Heart left ventricle (tissue), 16 donors: ENCODE measurements at places on chromosomes 3 and 15. TPM values are rescaled to one million over a fixed set of nuclear protein-coding genes. Genes with fewer than 3 reads are reported as not detected.
A peak's percentile ranks its signal among the peaks of the same experiment; 100 is the strongest.

The PLSCR5 gene
- not detected for total RNA-seq

The GASK1A gene
- total RNA-seq: 1.3 TPM

The GRM2 gene
- total RNA-seq: 0.59 TPM

GRCh38 chr3:194379231-194379630, 9.7 kb upstream of the LRRC15 start:
- no peak for DNase-seq

- no peak for DNase-seq
These were observed 188.3 kb upstream of the CNTN4 start for GRCh38 chr3:1910322-1910721.

DNA sequence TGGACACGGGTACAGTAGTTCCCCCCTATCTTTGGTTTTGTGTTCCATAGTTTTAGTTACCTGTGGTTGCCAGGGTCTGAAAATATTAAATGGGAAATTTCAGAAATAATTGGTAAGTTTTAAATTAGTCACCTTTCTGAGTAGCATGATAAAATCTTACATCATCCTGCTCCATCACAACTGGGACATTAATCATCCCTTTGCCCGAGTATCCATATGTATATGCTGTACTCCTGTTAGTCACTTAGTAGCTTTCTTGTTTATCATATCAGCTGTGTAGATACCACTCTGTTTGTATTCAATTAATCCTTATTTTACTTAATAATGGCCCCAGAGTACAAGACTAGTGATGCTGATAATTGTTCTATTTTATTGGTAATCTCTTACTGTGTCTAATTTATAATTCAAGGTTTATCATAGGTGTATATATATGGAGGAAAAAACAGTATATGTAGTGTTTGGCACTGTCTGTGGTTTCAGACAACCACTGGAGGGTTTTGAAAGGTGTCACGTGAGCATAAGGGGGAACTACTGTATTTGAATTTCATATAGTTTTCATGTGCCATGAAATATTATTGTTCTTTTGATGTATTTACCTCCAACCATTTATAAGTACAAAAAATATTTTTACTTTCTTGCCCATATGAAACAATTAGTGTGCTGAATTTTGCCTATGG, 41.4 kb downstream of the CTDSPL2 start:
- DNase-seq: no peak

DNA sequence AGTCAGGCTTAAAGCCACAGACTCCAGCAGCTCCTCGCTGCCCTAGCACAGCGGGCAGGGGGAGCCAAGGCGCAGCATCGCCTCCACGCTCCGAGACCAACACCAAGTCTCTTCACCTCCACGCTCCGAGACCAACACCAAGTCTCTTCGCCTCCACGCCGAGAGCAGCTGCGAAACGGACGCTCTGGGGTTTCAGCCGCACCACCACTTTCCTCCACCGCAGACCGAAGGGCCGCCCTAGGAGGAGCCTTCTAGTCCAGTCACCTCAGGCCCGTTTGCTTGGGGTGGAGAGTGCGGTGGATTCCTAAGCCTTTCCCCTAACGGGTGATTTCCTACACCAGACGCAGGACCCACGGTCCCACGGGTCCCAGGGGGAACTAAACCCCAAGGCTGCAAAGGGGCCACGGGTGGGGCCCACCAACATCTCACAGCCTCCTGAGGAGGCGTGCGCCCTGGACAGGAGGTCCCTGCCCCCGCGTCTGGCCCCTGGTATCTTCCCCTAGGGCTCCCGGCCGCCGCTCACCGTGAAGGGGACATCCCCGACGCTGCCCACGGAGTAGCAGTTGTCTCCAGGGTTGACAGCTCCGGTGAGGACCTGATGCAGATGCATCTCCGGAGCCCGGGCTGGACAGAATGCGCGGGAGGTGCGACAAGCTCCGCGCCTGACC, 501 bp downstream of the DMXL2 start:
- peak; percentile 32 for DNase-seq

GRCh38 chr3:167148136-167148535, 232.0 kb downstream of the ZBBX start:
- DNase-seq: no peak

- no peak for DNase-seq
These were observed 400.4 kb upstream of the THBS1 start for GRCh38 chr15:39180483-39180933.

DNA sequence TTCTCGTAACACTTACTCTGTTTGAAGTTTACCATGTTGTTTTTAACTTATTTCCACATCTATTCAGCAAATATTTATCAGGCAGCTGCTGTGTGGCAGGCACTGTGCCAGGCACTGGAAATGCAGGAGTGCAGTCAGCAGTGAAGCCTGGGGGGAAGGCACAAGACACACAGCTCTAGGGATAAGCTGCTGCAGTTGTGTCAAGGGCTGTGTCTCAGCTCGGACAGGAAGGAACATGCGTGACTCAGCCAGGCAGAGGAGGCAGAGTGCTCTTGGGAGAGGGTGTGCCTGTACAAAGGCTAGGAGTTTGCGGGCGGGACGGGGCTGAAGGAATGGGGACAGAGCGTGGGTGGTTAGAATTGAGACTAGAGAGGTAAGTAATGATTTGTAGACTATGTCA, 24.7 kb downstream of the LYSMD4 start:
- DNase-seq: peak; percentile 77

DNA sequence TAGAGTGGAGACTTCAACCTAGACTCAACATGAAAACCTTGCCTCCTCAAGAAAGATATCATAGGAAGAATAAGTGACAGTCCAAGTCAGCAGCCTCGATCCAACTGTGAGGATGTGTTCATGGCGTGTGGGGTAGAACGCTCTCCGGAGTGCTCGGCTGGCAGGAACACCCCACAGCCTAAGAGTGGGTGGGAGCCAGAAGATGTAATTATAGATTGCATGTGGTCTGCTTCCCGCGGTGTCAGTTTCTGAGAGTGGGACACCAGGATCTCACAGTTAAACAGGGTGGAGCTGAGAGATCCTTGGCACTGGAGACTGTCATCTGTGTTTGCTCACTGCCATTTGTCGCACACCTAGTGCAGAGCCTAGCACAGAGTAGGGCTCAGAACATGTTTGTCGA, 158.0 kb downstream of the CTNNB1 start:
- no peak for DNase-seq

- no peak for DNase-seq
These were observed 34.2 kb downstream of the CPN2 start for GRCh38 chr3:194316918-194317317.

DNA sequence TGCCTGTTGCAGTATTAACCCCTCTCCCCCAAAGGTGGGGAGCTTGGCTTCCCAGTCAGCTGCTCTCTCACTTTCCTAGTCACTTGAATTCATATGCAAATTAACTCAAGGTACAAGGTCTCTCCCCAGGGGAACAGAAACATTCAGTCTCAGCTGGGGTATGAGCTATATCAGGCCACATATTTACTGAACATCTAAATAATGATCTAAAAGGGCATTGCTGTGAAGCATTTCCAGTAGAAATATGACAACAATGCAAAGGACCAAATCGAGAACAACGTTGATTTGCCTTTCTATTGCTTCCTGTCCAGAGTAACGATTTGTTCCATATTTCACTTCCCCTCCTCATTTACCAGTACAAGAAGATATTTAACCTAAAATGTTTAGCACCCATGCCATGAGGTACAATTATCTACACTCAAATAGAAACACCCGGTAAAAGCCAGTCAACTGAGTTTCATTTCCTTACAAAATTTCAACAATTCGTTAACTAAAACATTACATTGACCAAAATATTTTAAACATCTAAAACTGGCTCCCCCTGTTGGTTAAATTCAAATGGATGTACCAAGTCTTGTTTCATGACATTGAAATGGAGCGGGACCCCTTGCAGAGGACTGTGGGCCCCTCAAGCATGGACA, 36.5 kb upstream of the KLHL6 start:
- no peak for DNase-seq

GRCh38 chr3:116863270-116863770, 153.7 kb downstream of the TUSC7 start:
- DNase-seq: no peak

DNA sequence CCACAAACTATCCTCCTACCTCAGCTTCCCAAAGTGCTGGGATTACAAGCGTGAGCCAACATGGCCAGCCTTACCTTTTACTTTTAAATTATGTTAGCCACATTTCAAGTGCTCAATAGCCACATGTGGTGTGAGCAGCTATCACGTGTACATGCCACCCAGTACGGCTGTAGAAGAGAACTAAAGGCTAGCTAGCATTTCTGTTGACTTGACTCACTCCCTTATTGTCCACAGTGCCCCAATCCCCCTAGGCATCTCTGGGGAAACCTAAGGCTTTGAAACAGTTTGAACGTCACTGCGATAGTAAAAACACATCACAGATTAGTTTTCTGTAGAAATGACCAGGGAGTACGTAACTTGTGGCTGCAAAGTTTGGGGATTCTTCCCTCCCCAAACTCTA, 12.0 kb downstream of the C15orf40 start:
- DNase-seq: no peak
